Inflammatory macrophage treated with lipopolysaccharide for 4 hours (primary cell): ENCODE measurements at places on chromosomes 12 and 14.
A peak's percentile ranks its signal among the peaks of the same experiment; 100 is the strongest.

DNA sequence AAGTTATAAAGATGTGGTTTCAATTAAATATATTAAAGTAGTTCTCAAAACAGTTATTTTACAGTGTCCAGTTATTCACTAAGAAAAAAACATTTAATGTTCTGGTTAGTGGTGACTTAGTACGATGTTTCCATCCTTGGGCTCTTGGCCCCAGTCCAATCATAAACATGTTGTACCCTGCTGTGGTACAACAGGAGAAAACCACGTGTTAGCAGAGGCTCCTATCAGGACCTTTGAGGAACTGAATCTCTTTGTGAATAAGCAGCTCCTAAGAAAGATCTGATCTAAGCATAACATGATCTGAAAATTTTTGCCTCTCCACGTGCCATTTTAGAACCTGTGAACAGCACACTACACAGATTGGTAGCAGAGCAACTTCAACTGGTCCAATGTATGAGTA is 234.0 kb downstream of the SYT1 start:
- DNase-seq, result no peak

GRCh38 chr14:100649173-100649519 is 61.9 kb upstream of the BEGAIN start:
- DNase-seq, result no peak

- no peak for DNase-seq
Measured at GRCh38 chr12:128019996-128020544, 246.9 kb upstream of the TMEM132C start.

- DNase-seq, result no peak
Measured at GRCh38 chr14:99320621-99321235, 48.7 kb upstream of the BCL11B start.

- no peak for DNase-seq
Measured at GRCh38 chr12:19298836-19299605, 140.3 kb upstream of the AEBP2 start.

- peak; percentile 34 for DNase-seq
Measured at GRCh38 chr12:47803191-47803875, 16.4 kb downstream of the HDAC7 start.
